ENCODE measurements at places on chromosomes 12 and 14. TPM values are rescaled to one million over a fixed set of nuclear protein-coding genes. Genes with fewer than 3 reads are reported as not detected.

The RD3L gene
- not detected for total RNA-seq

The CLEC4C gene
- not detected for total RNA-seq

The NAV3 gene
- not detected for total RNA-seq

The GRIP1 gene
- total RNA-seq = 0.85 TPM

The CAPZA3 gene
- not detected for total RNA-seq

The DICER1 gene
- total RNA-seq = 63.6 TPM

The MYF5 gene
- not detected for total RNA-seq

The DPY19L2 gene
- 0.40 TPM for total RNA-seq

The MMP19 gene
- not detected for total RNA-seq

The CCDC197 gene
- not detected for total RNA-seq

The CISTR gene
- total RNA-seq = not detected

The ACSM4 gene
- not detected for total RNA-seq

The INSM2 gene
- not detected for total RNA-seq
